Activated CD4-positive, alpha-beta memory T cell treated with anti-CD3 and anti-CD28 coated beads, Interleukin-2, amount 10 ng/mL, durations not matched to agents 7 days and 5 days (primary cell): ENCODE measurements at places on chromosomes 1 and 21.

GRCh38 chr1:109327285-109327684 lies 20.5 kb upstream of the MYBPHL start:
- no peak for DNase-seq

GRCh38 chr1:16187748-16188401 lies 24.6 kb downstream of the ARHGEF19 start:
- peak; percentile 78 for DNase-seq

DNA sequence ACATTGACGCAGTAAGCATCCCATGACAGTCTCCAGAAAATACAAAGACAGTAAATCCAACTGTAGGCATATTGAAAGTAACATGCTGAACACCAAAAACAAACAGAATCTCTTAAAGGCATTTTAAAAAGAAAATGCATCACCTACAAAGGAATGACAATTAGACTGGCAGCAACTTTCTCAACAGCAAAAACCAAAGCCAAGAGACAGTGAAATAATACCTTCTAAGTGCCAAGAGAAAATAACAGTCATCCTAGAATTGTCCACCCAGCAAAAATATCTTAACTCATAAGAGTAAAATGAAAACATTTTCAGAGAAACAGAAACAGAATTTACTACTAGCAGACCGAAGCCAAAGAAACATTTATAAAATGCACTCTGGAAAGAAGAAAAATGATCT lies 20.0 kb downstream of the CCDC185 start:
- no peak for DNase-seq

GRCh38 chr1:151956957-151957497 lies 36.6 kb downstream of the S100A10 start:
- DNase-seq = no peak

DNA sequence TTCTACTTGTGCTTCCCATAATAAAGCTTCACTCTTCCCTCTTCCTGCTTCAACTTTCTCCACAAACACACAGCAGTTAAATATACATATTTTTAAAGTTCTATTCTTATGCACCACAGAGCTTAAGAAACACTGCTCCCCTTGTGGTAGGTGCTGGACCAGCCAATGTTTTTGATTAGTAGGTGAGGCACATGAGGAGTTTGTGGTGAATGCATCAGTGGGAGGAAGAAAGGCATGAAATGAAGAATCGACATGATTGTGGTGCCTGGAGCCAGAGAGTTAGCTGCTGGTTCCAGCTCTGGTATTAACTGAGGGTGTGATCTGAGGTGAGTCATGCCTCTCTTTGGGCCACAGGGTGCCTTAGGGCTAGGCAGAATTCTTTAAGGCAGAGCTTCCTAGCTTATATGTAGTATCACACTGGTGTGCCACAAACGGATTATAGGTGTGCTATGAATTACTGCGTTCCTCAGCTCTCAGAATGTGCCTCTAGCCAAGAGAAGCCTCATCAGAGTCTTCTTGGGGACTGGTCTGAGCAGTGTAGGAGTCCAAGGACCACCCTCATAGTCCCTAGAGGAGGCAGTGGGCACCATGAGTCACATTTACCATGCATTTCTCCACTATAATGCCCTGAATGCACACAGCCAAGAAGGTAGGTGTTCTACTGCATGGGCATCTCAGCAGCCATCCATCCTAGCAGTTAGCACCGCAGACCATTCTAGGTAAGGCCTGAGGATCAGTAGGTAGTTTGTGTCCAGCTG lies 97.4 kb upstream of the SGIP1 start:
- peak; percentile 62 for DNase-seq

GRCh38 chr1:210523830-210524229 lies 195.1 kb downstream of the HHAT start:
- DNase-seq = no peak

- DNase-seq = no peak
These were observed 1157.6 kb upstream of the ADGRL4 start for GRCh38 chr1:80164150-80164549.
